Lung (tissue), 17 donors: ENCODE measurements at places on chromosomes 16 and 17.

GRCh38 chr17:69525920-69526841 is 111.7 kb downstream of the MAP2K6 start:
- H3K4me3 ChIP-seq = no peak overlapping the region
- DNase-seq = peak; percentile 47
- H3K4me1 ChIP-seq = no peaks in the 10 kb centered on the region
- no peak overlapping the region for H3K27ac ChIP-seq
- peaks cover 18% of the 10 kb centered on the region for H3K36me3 ChIP-seq

- no peak overlapping the region for H3K27ac ChIP-seq
- no peak for DNase-seq
- H3K4me3 ChIP-seq = no peak overlapping the region
- H3K27me3 ChIP-seq = no peaks in the 10 kb centered on the region
Measured at GRCh38 chr16:82439678-82440293, 187.0 kb upstream of the CDH13 start.

- H3K27ac ChIP-seq = peak overlapping the region; percentile 58
- peak; percentile 26 for DNase-seq
- no peaks in the 10 kb centered on the region for H3K27me3 ChIP-seq
- H3K36me3 ChIP-seq = no peaks in the 10 kb centered on the region
- no peak overlapping the region for H3K4me3 ChIP-seq
Measured at GRCh38 chr17:3890082-3890877, 2.6 kb downstream of the CAMKK1 start.

GRCh38 chr17:33233811-33234177 is 59.3 kb downstream of the ASIC2 start:
- DNase-seq = no peak
- H3K4me3 ChIP-seq = no peak overlapping the region
